Activated T-cell treated with anti-CD3 and anti-CD28 coated beads for 4 hours (primary cell): ENCODE measurements at places on chromosomes 1 and 21.

DNA sequence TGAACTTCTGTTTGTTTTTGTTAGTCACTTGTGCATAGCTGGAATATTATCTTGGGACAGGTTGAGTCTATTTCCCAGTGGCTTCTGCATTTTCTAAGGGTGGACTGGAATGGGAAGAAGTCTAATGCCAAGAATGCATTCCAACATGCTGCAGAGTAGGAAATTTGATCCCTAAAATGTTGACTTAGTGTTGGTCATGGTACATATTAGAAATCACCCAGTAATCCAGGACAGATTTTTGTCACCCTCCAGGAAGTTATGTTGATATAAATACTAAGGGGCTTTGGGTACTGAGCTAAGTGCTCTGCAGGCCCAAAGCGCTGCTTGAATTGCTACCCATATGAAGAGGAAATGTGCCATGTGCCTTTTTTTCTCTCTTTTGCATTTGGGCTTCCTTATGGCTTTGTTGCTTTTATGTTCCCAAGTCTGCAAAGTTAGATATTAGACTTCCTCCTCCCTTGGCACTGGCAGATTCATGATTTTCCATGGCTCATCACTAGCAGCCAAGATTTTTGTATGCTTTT is 10.0 kb downstream of the ARID1A start:
- DNase-seq, result no peak

- DNase-seq, result no peak
Measured at GRCh38 chr1:62981434-62981833, 197.5 kb downstream of the ATG4C start.

- no peak for DNase-seq
Measured at GRCh38 chr1:11678442-11678841, 2.5 kb downstream of the MAD2L2 start.

GRCh38 chr21:21200103-21200938 is 202.1 kb downstream of the NCAM2 start:
- no peak for DNase-seq

- no peak for DNase-seq
Measured at GRCh38 chr1:65952696-65953095, 160.0 kb downstream of the PDE4B start.

- DNase-seq, result no peak
Measured at GRCh38 chr21:45593162-45594022, 50.1 kb upstream of the PCBP3 start.

GRCh38 chr1:36585569-36586548 is 103.1 kb upstream of the CSF3R start:
- DNase-seq, result no peak

DNA sequence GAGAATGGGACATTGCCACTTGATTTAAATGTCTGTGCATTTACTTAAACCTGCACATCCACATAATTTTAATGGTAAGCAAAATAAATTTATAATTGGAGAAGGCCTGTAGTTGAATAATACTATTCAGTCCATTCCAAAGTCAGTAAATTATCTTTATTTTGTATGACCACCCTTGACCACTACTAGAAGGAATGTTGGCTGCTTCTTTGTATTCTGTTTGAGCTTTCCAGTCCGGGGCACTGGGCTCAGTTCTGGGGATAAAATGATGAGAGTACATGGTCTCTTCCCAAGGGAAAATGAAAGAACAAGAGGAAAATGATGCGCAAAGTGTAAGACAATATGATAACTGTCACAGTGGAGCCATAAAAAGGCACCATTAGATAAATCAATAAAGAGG is 98.9 kb downstream of the CRB1 start:
- no peak for DNase-seq

- DNase-seq, result no peak
Measured at GRCh38 chr1:110513511-110513910, 5.5 kb downstream of the KCNA10 start.

GRCh38 chr1:187513190-187513589 is 684.4 kb downstream of the PLA2G4A start:
- no peak for DNase-seq

DNA sequence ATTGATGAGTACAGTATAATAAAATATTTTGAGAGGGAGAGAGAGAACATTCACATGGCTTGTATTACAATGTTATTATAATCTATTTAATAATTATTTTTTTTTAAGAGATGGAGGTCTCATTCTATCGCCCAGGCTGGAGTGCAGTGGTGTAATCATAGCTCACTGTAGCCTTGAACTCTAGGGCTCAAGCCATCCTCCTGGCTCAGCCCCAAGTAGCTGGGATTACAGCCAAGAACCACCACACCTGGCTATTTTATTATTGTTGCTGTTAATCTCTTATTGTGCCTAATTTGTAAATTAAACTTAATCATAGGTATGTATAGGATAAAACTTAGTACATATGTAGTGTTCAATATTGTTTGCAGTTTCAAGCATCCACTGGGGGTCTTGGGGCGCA is 57.8 kb downstream of the HS2ST1 start:
- DNase-seq, result no peak

DNA sequence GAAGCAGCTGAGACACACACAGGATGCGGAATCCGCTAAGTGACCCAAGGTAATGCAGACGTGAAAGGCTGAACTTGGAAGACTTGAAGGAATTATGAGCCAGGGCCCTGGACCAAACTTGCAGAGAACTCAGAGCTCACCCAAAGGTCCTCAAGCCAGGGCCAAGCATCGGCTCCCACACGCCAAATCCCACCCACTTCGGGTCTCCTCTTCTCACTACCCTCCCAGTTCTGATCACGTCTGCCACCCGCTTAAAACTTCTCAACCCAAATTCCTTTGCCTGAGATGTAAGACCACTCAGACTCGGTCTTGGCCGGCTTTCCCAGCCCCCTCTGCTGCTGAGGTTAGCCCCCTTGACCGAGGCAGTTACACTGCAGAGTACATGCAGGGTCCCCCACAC is 130.1 kb downstream of the PSMG1 start:
- DNase-seq, result no peak

GRCh38 chr1:67078291-67078690 is 24.3 kb upstream of the SLC35D1 start:
- no peak for DNase-seq

DNA sequence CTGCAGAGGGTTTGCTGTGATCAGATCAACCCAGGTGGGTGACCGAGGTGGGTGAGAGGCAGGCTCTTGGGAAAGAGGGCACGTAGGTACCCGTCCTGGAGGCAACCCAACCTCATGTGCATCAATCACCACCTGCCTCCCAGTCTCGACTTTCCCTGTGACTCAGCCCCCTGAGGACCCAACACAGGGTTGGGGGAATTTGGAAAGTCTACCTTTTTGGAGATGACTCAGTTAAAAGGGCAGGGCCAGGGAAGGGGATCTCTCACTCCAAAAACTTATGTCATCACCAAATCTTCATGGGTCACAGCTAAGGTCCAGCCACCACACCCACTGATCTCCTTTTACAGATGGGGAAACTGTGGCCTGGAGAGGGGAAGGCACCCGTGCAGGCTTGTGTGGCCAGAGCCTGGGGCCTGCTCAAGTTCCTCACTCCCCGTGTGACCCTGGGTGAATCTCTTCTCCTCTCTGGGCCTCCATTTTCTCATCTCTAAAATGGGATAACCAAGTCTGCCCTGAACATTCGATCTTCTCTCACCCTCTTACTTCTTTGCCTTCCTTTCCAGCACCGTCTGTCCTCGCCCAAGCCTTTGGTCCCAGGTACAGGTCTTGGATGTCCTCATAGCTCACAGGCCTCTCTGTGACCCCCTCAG is 34.6 kb upstream of the WNT4 start:
- no peak for DNase-seq

GRCh38 chr1:150178548-150178947 is 28.8 kb downstream of the PLEKHO1 start:
- DNase-seq, result no peak

DNA sequence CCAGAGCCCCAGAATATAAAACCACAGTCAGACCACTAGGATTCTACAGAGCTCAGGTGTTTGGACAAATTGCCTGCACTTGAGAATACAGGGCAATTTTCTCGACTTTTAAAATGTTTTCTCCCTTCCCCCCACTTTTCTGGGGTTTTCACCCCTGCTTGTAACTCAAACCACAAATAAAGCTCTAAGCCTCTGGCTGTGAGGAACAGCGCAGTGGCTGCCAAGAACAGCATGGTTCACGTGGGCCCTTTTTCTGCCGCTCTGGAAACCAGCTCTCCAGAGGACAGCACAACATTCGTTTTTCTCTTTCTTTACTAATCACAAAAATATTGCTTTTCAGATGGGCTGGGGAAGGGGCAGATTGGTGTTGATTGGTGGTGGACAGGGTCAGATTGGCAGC is 102.2 kb upstream of the JUN start:
- DNase-seq, result no peak

GRCh38 chr1:160739098-160739511 is at the start of gene SLAMF7:
TSS of gene SLAMF7 (plus strand) at chr1:160739247. CDS start at chr1:160739302, 55 bp downstream.
- no peak for DNase-seq

- DNase-seq, result peak; percentile 98
Measured at GRCh38 chr1:36385410-36386264, at the start of gene STK40. TSS of gene STK40 (minus strand) at chr1:36385924. CDS start at chr1:36361332, 24,592 bp downstream.

DNA sequence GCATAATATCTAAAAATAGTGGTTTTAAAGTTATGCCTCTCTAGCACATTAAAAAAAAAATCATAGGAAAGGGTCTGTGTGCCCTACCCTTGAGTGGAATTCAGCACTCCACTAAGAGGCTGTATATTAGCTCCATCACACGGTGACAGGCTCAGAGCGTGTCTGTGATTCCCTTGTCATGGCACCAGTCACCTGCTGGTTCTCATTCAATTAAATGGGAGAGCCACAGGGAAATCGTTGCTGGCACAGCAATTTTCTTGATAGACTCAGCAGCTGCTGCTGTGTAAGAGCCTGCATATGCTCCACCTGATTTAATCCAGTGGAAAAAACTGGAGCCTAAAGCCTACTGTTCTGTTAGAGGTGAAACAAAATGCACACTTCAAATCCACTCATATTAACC is 9.5 kb downstream of the ATP6V1G3 start:
- DNase-seq, result no peak

DNA sequence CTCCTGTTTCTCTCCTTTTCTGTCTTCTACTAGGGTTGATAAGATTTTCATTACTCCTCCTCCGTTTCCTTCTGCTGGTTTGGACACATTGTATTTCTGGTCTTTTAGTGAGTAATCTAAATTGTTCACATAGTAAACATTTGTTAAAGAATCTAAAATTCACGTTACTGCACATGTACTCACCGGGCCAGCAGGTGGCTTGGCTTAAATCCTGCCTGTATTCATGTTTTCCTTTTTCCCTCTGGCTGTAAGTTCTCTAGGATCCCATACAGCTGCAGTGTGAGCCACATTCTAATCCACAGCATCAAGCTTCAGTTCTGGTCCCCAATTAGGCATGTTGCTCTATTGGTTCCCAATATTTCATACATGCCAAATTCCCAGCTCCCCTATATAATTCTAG is 958.3 kb downstream of the ADGRL2 start:
- no peak for DNase-seq

GRCh38 chr1:179021873-179022272 is 3.8 kb upstream of the FAM20B start:
- DNase-seq, result no peak

DNA sequence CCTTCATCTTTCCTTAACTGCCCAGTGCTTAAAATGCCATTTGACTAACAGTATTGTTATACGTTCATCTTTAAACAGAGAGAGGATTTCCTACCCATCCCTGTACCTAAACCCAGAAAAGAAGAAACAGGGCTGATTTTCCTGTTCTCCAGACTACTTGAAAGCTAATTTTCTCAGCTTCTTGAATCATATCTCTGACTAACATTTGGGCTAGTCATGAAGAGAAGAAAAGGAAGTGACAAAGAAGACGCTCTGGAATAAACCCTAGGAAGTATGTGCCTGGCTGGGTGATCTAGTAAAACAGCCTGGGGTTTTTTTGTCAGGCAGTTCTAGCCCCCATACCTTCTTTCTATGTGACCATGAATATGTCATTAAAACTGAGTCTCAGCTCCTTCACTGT is 44.8 kb upstream of the SGIP1 start:
- no peak for DNase-seq

DNA sequence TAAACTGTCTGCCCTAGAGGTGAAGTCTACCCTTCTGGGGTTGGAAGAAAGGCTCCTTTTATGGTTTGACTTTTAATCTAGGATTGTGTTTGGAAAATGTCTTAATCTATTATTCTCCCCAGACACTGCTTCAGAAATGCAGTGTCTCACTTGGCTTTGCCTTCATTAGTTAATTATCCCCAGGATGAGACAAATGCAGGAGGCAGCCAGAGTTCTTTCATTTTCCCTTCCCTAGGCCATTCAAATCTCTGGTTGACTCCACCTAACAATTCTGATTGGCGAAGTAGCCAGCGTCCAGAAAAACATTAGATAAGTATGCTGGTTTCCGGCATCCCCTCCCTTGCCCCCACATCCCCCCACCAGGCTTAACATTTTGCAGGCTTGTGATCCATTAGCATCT is 325.8 kb upstream of the PBX1 start:
- DNase-seq, result no peak

GRCh38 chr1:45385302-45385701 is 45.1 kb upstream of the MUTYH start:
- DNase-seq, result no peak

DNA sequence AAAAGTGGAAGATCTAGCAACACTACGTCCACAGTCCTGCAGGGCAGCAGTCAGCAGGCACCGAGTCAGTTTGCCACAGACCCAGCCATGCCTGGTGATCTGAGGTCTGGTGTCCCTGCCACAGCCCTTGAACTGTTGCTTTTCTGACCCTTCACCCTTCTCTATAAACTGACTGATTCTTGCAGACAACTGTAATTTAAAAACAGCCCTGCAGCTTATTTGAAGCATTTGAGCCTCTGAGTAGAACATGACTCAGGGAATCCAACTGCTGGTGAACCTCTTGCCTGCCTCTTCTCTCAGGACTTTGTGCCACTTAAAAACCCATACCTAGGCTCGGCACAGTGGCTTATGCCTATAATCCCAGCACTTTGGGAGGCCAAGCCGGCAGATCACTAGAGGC is 107.2 kb downstream of the EDEM3 start:
- no peak for DNase-seq

DNA sequence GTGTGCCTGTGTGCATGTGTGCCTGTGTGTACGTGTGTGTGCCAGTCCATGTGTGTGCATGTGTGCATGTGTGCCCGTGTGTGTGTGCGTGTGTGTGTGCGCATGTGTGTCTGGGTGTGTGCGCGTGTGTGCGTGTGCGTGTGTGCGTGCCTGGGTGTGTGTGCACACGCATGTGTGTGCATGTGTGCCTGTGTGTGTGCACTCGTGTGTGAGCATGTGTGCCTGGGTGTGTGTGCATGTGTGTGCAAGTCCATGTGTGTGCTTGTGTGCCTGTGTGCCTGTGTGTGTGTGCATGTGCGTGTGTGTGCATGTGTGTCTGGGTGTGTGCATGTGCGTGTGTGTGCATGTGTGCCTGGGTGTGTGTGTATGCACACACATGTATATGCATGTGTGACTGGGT is 28.7 kb upstream of the COL6A2 start:
- no peak for DNase-seq

GRCh38 chr1:32960819-32961355 is 3.7 kb downstream of the RNF19B start:
- no peak for DNase-seq

GRCh38 chr1:193487722-193488121 is 301.3 kb upstream of the B3GALT2 start:
- DNase-seq, result no peak

- DNase-seq, result no peak
Measured at GRCh38 chr1:109040989-109041620, 797 bp downstream of the WDR47 start.

GRCh38 chr1:48084826-48085225 is 87.6 kb upstream of the TRABD2B start:
- no peak for DNase-seq

GRCh38 chr1:21659099-21659923 is 9.8 kb downstream of the RAP1GAP start:
- DNase-seq, result peak; percentile 65
